CD4-positive, alpha-beta T cell treated with Interleukin-21 for 1 hour (primary cell): ENCODE measurements at places on chromosomes 2 and 18.
A peak's percentile ranks its signal among the peaks of the same experiment; 100 is the strongest.

- no peak for DNase-seq
Measured at GRCh38 chr2:28273751-28274150, 118.9 kb upstream of the FOSL2 start.

DNA sequence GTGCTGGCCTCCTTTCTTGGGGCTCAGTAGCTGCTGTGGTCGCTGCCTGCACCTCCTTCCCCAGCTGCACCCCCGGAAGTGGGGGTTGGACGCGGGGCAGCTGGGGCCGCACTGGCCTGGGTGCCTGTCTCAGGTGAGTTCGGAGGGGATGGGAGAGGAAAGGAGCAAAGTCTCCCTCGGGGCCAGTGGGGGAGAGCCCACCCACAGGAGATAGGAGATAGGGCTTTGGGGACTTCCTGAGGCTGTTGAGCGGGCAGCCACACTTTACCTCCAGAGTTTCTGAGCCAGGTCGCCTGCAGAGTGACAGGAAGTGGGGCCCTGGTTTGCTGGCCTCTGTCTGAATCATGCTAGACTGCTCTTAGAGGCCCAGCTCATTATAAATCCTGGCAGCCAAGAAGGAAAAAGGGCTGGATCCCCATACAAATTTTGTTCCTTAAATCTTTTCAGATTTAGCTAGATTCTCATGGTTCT, 8.1 kb downstream of the MBP start:
- peak; percentile 65 for DNase-seq

DNA sequence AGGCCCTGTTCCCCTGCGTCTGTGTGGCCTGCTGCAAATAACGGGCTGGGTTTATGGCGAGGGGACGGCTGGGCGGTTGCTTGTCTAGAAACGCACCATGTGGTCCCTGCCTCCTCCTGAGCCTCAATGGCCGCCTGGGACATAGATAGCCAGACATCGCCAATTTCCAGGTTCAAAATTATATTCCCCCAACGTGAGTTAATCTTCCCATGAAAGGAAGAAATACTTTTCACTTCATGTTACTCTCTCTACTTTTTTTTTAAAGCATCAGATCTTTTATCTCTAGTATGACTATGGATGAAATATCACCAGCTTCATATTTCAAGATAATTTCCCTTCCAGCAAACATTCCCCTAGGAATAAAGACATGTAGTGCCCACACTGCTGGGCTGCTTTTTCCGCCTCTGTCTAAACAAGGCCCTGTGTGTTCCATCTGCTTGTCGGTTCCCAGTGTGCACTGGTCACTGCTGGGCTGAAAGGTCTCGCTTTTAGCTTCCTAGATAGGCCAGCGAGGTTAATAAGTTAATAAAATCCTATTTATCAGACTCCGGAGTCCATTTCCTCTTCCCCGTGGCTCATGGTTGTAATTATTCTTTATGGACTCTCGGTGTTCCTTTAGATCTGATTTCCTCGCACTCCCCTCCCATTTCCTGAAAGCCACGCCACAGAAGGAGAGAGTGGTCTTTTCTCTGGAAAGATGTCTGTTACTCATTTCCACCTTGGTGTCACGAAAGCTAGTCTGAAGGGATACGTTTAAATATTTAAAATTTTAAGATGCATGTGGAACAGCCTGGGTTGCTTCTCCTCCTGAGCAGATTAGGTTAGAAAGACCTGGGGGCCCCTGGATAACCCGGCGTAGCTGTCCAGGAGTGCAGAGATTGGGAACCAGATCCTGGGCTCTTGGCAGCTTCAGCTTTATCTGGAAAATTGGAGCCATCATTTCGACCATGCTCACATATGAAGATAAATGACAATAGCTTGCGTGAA, 196.6 kb upstream of the COPS8 start:
- DNase-seq: no peak

DNA sequence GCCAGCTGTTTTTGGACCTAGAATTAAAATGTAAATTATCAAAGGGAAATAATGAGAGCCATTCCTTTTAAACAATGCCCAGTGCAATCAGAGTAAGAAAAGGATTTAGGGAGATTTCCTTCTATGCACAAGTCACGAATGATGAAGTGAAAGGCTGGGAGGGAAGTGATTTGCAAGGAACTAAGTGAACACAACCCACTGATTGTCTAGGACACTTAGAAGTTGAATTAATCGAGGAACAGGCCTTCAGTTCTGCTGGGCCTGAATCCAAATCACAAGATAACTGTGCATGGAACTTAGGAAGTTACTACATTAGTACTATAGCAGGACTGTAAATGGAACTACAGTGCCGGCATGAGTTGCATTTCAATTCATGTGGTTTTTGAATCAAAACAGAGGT, 17.7 kb downstream of the MAP2 start:
- DNase-seq: no peak

DNA sequence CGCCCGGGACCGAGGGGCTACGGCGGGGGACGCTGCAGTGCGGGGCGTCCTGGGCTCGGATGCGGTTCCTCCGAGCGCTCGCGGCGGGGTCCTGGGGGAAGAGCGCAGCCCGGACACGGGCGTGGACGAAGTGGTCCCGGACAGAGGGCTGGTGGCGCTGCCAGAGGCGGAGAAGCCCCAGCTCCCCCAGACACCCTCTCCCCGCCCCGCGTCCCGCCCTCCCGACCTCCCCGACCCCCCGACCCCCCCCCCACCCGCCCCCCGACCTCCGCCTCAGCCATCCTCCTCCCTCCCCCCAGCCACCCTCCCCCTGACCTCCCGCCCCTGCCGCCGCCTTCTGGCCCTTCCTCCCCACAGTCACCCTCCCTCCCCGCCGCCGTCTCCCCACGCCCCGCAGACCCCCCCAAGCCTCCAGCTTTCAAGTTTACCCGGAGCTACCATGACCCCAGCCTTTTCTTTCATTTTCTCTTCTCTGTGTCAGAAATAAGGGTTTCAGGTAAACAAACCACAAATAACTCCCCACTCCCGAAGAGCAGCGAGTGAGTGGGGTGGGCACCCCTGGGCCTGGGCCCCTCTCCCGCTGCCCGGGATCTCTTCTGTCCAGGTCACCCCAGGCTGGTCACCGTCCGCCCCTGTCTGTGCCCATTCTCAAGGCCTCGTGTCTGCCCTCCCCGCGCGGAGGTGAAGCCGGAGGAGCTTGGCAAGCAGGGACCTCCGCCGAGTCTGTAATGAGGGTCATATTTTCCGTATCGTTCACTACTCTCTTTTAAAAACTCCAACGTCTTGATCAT, 5.1 kb downstream of the NFATC1 start:
- peak; percentile 81 for DNase-seq

GRCh38 chr18:13621886-13622619, 104.3 kb downstream of the FAM210A start:
- no peak for DNase-seq

DNA sequence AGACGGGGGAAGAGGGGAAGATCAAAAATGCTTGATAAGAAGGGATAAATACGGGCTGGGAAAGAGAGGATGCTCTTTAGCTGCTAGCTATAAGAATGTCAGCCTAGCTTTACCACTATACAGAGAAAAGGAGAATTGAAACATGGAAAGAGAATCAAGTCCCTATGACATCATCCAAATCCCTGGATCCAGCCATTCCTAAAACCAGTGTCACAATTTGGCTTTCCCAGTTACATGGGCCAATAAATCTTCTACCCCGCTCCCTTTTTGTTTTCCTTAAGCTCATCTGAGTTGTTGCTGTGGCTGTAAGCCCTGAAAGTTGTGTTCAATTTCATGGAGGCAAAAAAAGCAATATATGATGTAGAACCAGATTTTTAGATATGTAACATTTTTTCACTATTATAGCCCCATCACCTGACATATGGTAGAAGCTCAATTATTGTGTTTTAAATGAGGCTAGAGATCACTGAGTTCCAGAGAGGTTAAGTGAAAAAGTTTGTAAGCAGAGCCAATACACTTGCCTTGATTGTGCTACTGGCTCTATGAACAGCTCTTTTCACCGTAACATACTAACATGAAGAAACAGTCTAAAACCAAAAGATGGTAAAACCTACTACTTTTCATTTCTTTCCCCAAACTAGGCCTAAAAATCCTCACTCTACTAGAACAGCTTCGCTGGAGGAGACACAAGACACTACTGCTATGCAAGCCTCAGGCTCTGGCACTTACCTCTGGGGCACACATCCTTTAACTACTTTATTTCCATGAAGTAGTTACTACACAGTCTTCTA, 4.3 kb downstream of the HNRNPLL start:
- DNase-seq: no peak

DNA sequence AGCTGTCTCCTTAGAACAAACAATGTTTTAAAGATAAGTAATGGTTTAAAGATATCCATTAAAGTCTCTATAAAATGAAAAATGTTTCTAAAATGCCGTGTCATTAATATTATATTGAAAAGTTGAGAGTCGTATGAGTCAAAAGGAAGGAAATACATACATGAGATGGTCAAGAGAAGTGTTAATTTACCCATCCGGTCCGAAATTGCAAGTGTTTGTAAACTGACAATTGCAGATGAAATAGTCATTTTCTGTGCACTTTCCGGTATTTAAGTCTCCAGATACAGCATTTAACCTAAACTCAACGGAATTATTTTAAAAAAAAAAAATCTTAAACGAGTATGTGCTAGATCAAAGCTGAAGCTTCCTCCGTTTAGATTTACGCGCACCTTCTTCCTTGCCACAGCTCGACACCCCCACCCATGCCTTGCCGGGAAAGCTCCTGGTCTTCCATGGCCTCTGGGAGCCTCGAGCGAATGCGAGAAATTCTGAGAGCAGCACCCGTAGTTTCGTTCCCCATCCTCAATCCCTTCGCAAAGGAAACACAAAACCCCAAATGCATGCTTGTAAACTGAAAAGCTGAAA, 1.8 kb downstream of the DSC3 start:
- no peak for DNase-seq

DNA sequence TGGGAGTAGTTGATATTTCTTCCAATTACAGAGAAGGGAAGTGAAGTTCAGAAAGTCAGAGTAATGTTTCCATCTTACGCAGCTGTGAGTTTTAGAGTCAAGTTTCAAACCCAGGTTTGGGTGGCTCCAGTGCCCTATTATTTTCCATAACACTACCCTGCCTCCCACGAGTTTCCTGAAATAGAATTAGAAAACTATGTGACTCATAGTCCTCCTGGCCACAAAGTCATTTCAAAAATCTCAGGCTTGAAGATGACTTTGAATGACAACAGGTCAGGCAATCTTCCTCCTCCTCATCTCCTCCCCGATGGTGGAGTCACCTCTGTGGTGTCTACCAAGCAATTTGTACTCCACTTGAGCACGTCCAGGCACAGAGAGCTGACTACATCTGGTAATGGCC, 212.3 kb upstream of the TRIB2 start:
- no peak for DNase-seq

DNA sequence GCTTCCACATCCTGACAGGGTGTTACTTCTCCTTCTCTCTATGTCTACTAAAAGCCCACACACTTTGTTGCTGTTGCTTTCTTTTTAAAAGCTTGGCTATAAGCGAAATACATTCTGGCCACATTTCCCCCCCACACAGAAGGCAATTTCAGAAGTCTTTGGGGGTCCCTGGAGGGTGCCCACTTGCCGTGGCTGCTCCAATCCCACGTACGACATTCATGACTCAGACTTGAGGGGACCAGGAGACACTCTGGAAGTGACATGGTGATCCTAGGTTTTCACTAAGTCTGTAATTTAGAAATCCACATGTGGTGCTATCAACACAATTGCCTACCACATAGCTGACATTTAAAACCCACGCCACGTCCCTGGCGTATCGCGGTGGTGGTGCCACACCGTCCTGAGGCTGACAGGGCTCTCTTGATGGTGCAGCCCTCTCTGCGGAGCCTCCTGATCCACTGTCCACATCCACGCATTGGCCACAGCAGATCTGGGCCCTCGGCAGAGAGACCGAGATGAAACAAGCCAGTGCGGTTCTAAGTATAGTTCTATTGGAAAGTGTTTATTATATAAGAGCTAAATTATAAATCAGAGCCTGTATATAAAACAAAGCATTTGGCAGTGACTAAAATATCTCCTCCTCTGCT, 42.4 kb downstream of the CYP27C1 start:
- DNase-seq: no peak

GRCh38 chr2:205609113-205609512, 73.2 kb upstream of the NRP2 start:
- DNase-seq: no peak

GRCh38 chr2:136251197-136251884, 133.4 kb upstream of the CXCR4 start:
- DNase-seq: no peak

GRCh38 chr18:78875016-78875777, 104.4 kb upstream of the SALL3 start:
- peak; percentile 26 for DNase-seq

DNA sequence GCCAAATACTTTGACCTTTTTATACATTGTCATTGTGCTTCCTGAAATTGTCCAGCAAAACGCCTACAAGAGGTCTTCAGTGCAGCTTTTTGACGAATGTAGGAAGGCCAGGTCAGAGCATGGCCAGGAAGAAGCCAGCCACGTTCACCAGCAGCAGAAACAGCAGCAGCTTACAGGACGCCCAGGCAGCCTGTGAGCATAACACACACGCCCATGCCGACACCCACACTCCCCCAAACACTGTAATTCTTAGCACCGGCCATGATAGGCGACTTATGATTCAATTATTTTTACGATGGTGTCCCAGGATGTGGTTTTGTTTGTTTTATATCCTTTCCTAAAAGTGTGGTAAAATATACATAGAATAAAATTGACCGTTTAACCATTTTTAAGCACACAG, 249.1 kb upstream of the SALL3 start:
- DNase-seq: no peak

GRCh38 chr2:203279288-203279687, 40.5 kb downstream of the CYP20A1 start:
- DNase-seq: no peak

DNA sequence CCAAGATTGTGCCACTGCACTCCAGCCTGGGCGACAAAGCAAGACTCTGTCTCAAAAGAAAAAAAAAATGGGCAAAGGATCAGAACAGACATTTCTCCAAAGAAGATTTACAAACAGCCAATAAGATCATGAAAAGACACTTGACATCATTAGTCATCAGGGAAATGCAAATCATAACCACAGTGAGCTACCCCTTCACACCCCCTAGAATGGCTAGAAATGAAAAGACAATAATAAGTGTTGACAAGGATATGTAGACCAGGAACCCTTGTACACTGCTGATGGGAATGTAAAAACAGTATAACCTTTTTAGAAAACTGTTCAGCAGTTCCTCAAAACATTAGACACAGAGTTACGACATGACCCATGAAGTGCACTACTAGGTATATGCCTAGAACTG, 18.4 kb upstream of the MTERF4 start:
- DNase-seq: no peak

DNA sequence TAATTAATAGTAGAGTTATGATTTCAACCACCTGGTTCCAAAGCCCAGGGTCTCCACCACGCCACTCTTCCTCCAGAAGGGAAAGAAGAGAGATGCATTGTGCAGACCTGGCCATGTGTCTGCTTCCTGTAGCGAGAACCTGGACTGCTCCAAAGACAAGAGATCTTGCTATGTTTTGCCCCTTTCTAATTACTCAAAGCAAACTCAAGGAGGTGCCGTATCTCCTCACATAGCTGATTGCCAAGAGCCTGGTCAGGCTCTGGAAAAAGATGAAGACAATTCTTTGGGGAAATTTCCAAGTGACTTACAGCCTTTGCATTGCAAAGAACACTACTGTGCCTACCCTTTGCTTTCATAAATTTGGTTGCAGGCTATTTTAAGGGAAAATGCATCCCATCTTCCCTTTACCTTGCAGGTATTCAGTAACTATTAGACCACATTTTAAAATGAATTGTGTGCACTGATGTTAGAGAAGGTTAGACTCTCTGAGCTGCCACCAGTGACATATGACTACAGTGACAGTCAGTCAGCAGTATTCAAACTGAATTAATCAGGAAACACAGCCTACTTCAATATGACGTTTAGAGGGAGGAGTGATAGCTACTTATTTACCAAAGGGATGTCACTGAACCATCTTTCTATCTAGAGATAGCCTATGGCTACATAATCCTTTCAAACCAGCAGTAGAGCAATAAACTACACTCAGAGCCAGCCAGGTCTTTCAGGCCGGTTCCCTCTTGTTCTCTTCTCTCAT, 842.1 kb upstream of the FANCL start:
- no peak for DNase-seq
